T-helper 9 cell (primary cell): ENCODE measurements at places on chromosomes 11 and 22.

GRCh38 chr11:10914050-10914449 is 56.2 kb upstream of the ZBED5 start:
- DNase-seq, result no peak

GRCh38 chr22:46463435-46464227 is 73.8 kb downstream of the CELSR1 start:
- no peak for DNase-seq

GRCh38 chr11:61684870-61685616 is 4.9 kb downstream of the DAGLA start:
- no peak for DNase-seq

- no peak for DNase-seq
Measured at GRCh38 chr22:20131859-20132685, 468 bp downstream of the ZDHHC8 start.

DNA sequence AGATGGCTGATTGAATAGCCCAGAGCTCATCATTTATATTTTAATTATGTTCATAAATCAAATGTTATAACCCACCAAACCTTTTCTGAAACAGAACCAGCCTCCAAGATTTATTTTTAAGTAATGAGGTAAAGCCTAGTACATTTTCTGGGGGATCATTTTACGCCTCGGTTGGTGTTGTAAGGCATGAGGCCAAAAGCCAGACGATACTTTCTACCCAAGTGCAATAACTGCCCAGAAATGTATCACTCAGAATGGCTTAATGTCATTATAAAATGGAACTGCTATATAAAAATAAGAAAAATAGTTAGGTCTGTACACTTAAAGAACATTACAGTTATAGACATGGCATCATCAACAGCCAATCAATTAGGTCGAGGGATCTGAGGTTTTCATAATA is 283.3 kb downstream of the CADM1 start:
- DNase-seq, result no peak

DNA sequence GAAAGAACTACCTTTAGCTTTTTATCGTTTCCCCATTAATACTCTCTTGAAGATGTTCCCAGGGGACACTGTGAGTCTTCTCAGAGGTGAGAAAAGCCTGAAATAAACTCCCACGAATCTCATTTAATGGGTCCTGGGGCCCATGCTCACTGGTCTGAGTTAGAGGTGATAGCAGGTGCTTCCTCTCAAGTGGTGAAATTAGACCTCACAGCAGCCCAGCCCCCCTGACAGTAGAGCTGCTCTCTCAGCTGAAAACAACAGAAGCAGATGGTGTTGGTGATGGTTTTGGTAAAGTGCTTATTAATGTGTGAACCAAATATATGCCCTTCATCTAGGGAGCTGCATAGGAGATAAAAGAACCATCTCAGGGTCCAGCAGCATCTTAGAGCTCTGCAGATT is 76.8 kb upstream of the VPREB1 start:
- no peak for DNase-seq

DNA sequence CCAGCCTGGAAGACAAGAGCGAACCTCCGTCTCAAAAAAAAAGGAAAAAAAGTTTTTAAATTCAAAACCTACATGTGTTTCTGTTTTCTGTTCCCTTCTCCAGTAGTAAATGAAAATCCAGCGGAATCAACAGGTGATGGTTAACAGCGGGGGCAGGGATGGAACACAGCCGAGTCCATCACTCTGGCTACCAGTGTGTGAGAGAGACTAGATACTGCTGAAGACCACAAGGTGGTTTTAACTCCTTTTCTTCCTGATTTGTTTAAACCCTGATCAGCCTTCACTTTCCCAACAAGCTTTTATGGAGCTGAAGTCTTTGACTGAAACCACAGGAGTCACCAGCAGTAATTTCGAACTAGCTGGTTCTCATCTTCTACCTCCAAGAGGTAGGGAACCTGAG is 3.6 kb upstream of the ARHGAP32 start:
- DNase-seq, result no peak

- no peak for DNase-seq
Measured at GRCh38 chr11:76627606-76628005, 42.9 kb downstream of the LRRC32 start.

- no peak for DNase-seq
Measured at GRCh38 chr22:49331223-49331815, 496.4 kb downstream of the BRD1 start.

- no peak for DNase-seq
Measured at GRCh38 chr11:2443406-2443805, 908 bp downstream of the TRPM5 start.

DNA sequence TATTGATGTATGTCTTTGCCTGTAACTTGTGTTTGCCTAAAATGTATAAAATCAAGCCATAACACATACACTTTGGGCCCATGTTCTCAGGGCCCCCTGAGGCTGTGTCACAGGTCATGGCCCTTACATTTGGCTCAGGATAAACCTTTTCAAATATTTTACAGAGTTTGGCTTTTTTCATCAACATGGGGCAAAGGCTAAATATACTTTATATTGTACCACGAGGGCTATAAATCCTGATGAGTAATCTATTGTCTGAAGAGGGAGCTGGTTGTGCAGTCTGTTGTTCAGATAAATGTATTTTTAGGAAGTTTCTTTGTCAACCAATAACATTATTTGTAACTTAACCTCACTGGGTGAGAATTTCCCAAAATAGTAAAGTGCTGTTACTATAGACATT is 404.6 kb upstream of the DDI1 start:
- DNase-seq, result no peak

DNA sequence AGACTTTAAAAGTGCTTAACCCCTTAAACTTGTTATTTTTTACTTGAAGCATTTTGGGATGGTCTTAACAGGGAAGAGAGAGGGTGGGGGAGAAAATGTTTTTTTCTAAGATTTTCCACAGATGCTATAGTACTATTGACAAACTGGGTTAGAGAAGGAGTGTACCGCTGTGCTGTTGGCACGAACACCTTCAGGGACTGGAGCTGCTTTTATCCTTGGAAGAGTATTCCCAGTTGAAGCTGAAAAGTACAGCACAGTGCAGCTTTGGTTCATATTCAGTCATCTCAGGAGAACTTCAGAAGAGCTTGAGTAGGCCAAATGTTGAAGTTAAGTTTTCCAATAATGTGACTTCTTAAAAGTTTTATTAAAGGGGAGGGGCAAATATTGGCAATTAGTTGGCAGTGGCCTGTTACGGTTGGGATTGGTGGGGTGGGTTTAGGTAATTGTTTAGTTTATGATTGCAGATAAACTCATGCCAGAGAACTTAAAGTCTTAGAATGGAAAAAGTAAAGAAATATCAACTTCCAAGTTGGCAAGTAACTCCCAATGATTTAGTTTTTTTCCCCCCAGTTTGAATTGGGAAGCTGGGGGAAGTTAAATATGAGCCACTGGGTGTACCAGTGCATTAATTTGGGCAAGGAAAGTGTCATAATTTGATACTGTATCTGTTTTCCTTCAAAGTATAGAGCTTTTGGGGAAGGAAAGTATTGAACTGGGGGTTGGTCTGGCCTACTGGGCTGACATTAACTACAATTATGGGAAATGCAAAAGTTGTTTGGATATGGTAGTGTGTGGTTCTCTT is 2.8 kb downstream of the MALAT1 start:
- DNase-seq, result no peak

GRCh38 chr11:18265949-18266348 is at the start of gene SAA1:
SAA1 (plus strand) TSS chr11:18266264; CDS start chr11:18266888, 624 bp downstream.
- DNase-seq, result no peak

GRCh38 chr22:30097861-30098260 is 17.6 kb downstream of the HORMAD2 start:
- DNase-seq, result no peak

DNA sequence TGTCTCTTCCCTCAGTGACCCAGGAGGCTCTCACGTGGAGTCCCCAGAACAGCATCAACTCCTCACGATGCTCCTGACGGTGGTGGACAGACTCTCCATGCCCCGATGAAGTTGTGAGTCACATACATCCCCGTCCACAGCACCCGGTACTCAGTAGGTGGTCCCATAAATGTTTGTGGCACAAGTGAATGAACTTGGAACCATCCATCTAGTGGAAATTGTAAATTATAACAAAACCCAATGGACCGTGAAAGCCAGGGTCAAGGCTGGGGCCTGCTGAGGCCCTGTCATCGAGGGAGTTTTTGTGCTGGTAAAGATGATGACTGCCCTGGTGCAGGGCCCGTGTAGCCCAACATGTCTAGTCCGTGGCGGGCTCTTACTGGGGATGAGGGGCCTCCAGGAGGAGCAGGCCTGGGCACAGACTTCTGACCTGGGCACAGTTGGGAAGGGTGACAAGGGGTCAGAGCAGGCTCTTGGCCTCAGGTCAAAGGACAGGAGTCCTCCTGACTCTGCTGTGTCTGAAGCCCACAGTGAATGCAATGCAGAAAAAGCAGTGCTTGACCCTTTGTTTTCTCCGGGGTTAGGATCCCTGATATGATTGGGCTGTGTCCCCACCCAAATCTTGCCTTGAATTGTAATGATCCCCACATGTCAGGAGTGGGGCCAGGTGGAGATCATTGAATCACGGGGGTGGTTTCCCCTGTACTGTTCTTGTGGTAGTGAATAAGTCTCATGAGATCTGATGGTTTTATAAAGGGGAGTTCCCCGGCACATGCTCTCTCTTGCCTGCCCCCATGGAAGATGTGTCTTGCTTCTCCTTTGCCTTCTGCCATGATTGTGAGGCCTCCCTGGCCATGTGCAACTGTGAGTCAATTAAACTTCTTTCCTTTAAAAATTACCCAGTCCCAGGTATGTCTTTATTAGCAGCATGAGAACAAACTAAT is 20.0 kb upstream of the SMIM38 start:
- DNase-seq, result no peak

- no peak for DNase-seq
Measured at GRCh38 chr11:60321051-60321450, 6.0 kb upstream of the MS4A6E start.

DNA sequence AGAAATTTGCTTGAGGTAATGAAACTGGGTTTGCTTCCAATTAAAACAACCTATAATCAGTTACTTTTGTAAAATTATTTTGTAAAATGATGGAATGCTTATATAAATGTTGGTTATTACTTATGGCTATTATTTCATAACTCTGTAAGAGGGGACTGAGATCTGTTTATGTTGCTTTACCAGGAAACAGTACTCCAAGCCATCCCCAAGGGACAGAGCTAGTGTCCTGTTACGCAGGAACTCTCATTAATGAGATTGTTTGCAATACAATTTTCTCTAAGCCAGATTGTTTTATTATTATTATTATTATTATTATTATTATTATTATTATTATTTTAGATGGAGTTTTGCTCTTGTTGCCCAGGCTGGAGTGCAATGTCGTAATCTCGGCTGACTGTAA is 2.3 kb upstream of the NOX4 start:
- no peak for DNase-seq

GRCh38 chr22:19579115-19579811 is 55.1 kb upstream of the CLDN5 start:
- no peak for DNase-seq

- no peak for DNase-seq
Measured at GRCh38 chr11:86358720-86359119, 16.0 kb upstream of the CCDC81 start.

DNA sequence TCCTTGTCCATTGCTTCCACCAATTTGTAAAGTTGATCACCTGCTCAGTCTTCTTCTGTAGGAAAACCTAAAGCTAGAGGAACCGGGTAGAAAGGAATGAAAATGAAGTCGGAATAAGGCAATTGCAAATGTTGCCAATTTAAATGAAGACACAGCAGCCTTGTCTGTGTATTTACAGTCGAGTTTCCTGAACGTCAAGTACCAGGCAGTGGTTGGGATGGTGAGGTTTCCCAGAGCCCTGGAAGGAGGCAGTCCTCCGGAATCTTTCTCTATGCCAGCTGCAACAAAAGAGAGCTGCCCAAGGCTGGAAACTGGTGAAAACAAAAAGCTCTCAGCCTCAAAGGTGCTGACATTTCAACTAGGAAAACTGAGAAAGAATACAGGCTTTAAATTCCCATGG is 17.7 kb downstream of the MAJIN start:
- no peak for DNase-seq

- no peak for DNase-seq
Measured at GRCh38 chr11:61549177-61549576, 31.7 kb downstream of the SYT7 start.
